CD4-positive, CD25-positive, alpha-beta regulatory T cell (primary cell): ENCODE measurements at places on chromosomes 2 and 18.

- H3K4me1 ChIP-seq: no peaks in the 10 kb centered on the region
- H3K4me3 ChIP-seq: no peak overlapping the region
- H3K27ac ChIP-seq: no peak overlapping the region
- H3K27me3 ChIP-seq: no peaks in the 10 kb centered on the region
- no peak for DNase-seq
- no peaks in the 10 kb centered on the region for H3K36me3 ChIP-seq
These were observed 309.5 kb upstream of the CCDC68 start for GRCh38 chr18:55268628-55269275.

GRCh38 chr2:28766070-28766469, 14.4 kb downstream of the PPP1CB start:
- no peak overlapping the region for H3K4me3 ChIP-seq
- no peak overlapping the region for H3K27ac ChIP-seq
- H3K36me3 ChIP-seq: peaks cover 5% of the 10 kb centered on the region
- peaks cover 63% of the 10 kb centered on the region for H3K4me1 ChIP-seq
- no peak for DNase-seq
- no peaks in the 10 kb centered on the region for H3K27me3 ChIP-seq

- no peaks in the 10 kb centered on the region for H3K4me1 ChIP-seq
- H3K27me3 ChIP-seq: no peaks in the 10 kb centered on the region
- DNase-seq: no peak
- H3K27ac ChIP-seq: no peak overlapping the region
- H3K4me3 ChIP-seq: no peak overlapping the region
These were observed 195.7 kb downstream of the PIEZO2 start for GRCh38 chr18:10953672-10954071.

DNA sequence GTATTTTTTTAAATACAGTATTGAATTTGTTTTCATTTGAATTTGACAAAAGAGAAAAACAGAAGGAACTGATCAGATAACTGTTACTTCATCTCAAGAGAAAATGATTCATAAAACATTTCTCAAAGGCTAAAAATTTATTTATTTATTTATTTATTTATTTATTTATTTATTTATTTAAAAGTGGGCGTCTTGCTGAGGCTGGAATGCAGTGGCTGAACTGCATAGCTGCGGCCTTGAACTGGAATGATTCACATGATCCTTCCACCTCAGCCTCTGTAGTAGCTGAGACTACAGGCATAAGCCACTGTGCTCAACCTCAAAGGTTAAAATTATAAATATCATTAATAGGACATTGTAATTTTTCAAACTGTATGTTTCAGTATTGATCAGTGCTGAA, 4.5 kb upstream of the PUM2 start:
- H3K27ac ChIP-seq: no peak overlapping the region
- H3K36me3 ChIP-seq: no peaks in the 10 kb centered on the region
- H3K4me1 ChIP-seq: peaks cover 19% of the 10 kb centered on the region
- no peaks in the 10 kb centered on the region for H3K27me3 ChIP-seq

- no peaks in the 10 kb centered on the region for H3K27me3 ChIP-seq
- no peaks in the 10 kb centered on the region for H3K36me3 ChIP-seq
- no peak for DNase-seq
- no peak overlapping the region for H3K27ac ChIP-seq
- no peak overlapping the region for H3K4me3 ChIP-seq
These were observed 17.6 kb upstream of the CD28 start for GRCh38 chr2:203688798-203689197.

DNA sequence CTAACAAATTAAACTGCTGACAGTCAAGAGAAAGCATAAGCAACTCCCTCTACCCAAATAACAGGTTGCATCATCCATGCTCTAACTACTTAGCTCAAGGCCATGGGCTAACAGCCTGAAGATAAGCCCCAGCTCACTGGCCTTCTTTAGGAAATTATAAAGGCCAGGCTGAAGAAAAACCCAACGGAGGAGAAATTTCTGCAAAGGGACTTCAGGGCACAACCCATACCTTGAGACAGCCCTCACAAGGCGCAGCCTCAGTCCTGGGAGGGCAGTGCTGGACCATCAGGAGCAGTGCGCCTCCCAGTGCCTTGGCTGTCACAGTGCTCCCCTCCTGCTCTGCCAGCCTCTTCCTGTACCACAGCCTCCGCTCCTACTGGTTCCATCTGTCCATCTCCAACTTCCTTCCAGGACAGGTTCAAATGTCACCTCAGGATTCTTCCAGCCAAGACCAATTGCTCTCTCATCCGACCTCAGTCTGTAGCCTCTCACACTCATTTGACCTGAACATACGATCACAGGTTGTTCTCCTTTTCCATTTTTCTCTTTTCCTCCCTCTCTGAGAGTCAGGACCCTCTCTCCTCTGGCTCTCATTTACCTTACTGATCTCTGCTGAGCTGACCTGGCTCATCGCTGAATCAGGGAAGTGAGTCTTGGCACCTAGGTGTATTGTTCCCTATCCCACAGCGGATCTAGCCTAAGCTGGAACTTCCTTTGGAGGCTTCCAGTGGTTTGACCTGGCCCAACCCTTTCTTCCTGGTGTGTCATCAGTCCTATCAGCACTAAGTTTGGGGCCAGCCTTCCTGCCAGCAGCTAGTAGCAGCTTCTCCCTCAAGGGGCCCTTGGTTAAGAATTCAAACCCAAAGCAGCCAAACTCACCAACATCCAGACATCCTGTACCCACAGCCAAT, 1.9 kb downstream of the MCFD2 start:
- H3K27me3 ChIP-seq: no peaks in the 10 kb centered on the region
- H3K4me3 ChIP-seq: peak overlapping the region; percentile 78
- H3K36me3 ChIP-seq: peaks cover 8% of the 10 kb centered on the region
- H3K4me1 ChIP-seq: peaks cover 40% of the 10 kb centered on the region
- no peak for DNase-seq

DNA sequence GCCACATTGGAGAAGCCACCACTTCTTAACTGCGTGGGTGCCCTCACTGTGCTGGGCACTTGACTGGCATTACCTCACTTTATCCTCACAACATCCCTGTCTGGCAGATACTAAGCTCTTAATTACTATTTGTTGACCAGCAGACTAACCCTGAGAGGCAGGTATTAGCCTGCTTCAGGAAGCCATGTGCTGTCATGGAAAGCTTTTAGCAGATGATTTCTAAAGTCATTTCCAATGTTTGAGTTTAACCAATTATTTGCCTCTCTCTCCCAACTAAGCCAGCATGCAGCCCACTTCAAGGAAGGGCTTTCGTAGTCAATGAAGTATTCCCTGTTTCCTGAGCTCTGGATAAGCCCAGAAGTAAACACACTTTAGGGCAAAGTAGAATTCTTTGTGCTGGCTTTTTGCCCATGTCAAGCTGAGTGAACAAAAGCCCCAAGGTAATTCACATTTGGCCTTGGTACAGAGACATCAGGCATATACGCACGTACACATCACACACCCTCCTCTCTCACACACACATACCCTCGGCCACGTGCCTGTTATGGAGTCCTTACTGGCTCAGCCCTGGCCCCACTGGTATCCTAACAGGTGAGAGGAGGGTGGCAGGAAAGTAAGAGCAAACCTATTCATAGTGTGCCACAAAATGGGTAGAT, 108.6 kb downstream of the C1D start:
- H3K27me3 ChIP-seq: peaks cover 3% of the 10 kb centered on the region
- H3K4me3 ChIP-seq: no peak overlapping the region
- DNase-seq: no peak

- no peaks in the 10 kb centered on the region for H3K4me1 ChIP-seq
- no peaks in the 10 kb centered on the region for H3K36me3 ChIP-seq
- no peak overlapping the region for H3K4me3 ChIP-seq
- DNase-seq: no peak
- H3K27me3 ChIP-seq: no peaks in the 10 kb centered on the region
These were observed 912.1 kb downstream of the SLC4A3 start for GRCh38 chr2:220539481-220539880.

- H3K36me3 ChIP-seq: no peaks in the 10 kb centered on the region
- no peak overlapping the region for H3K4me3 ChIP-seq
- peaks cover 6% of the 10 kb centered on the region for H3K27me3 ChIP-seq
- DNase-seq: no peak
- H3K27ac ChIP-seq: no peak overlapping the region
- H3K4me1 ChIP-seq: no peaks in the 10 kb centered on the region
These were observed 19.3 kb upstream of the OSR1 start for GRCh38 chr2:19377717-19378116.

DNA sequence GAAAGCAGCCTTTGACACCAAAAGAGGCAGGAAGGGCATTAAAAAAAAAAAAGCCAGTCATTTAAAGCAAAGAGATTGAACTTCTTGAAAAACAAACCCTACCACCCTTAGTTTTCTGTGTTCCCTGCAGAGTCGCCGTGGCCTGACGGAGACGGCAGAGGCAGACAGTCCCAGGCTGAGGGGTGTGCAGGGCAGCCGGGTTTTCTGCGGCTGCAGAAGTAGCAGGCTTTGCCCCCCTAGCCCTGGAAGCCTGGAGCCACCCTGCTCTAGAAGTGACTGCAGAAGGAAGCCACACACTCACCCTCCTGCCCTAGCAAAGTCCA, 2.8 kb downstream of the INPP5D start:
- peak overlapping the region; percentile 85 for H3K27ac ChIP-seq
- H3K4me3 ChIP-seq: peak overlapping the region; percentile 98
- H3K27me3 ChIP-seq: no peaks in the 10 kb centered on the region
- peaks cover 71% of the 10 kb centered on the region for H3K4me1 ChIP-seq
- H3K36me3 ChIP-seq: peaks cover 31% of the 10 kb centered on the region

- H3K36me3 ChIP-seq: no peaks in the 10 kb centered on the region
- H3K4me3 ChIP-seq: no peak overlapping the region
- no peak for DNase-seq
- H3K27me3 ChIP-seq: no peaks in the 10 kb centered on the region
- H3K27ac ChIP-seq: no peak overlapping the region
- H3K4me1 ChIP-seq: no peaks in the 10 kb centered on the region
These were observed 416.6 kb downstream of the RAD51AP2 start for GRCh38 chr2:17101596-17101995.

DNA sequence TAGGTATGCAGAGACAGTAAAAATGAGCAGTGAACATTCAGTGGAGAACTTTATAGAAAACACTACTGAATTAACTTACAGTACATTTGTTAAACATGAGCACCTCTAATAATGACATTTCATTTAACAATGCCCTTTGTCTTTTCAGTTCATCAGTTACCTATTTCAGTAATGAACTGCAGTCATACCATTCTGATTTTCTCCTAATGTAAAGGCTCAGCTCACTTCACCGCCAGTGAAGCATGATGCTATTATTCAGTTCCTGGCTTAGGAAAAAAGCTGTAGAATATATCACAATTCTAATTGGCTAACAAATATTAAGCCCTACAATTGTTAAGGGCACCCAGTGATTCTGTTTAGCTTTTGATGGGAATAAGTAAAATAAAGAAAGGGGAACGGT, 37.1 kb upstream of the CCDC93 start:
- no peaks in the 10 kb centered on the region for H3K4me1 ChIP-seq
- H3K27me3 ChIP-seq: peaks cover 29% of the 10 kb centered on the region
- no peak for DNase-seq
- H3K4me3 ChIP-seq: no peak overlapping the region
- no peak overlapping the region for H3K27ac ChIP-seq

- H3K4me1 ChIP-seq: peaks cover 48% of the 10 kb centered on the region
- DNase-seq: no peak
- peak overlapping the region; percentile 73 for H3K27ac ChIP-seq
- no peak overlapping the region for H3K4me3 ChIP-seq
- H3K36me3 ChIP-seq: no peaks in the 10 kb centered on the region
These were observed 11.8 kb upstream of the DUSP2 start for GRCh38 chr2:96156926-96157648.

DNA sequence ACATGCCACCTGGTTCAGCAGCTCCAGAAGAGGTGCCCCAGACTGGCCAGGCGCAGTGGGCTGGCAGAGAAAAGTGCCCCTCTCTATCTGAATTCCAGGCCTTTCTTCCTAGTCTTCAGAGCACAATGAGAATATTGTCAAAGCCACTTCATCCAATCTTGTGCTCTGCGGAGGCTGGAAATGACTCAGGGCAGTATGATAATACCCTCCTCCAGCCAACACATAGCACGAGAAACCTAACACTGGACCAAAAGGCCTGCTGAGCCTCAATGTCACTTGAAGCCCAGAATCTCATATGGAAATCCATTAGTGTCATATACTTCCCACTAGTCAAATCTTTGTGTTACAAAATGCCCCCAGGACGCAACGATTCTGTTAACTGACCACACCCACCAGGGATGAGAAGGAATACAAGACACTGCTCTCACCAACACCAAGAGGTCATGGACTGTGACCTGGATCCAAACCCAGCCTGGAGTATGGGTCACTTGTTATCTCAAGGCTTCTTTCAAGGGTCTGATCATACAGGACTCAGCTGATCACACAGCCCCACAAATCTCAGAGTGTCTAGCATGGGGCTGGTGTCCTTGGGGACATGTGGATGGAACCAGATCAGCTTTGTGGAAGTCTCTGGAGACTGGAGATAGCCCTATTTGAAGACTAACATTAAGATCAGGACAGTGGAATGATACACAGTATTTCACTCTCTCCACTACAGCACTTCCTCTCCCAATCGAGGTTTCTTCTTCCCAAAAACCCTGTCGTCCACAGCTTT, 10.1 kb downstream of the KIF3C start:
- H3K27ac ChIP-seq: no peak overlapping the region
- DNase-seq: no peak
- H3K4me1 ChIP-seq: no peaks in the 10 kb centered on the region

- no peaks in the 10 kb centered on the region for H3K36me3 ChIP-seq
- no peaks in the 10 kb centered on the region for H3K4me1 ChIP-seq
- no peak overlapping the region for H3K27ac ChIP-seq
- no peaks in the 10 kb centered on the region for H3K27me3 ChIP-seq
These were observed 140.4 kb upstream of the APCDD1 start for GRCh38 chr18:10314066-10314465.

DNA sequence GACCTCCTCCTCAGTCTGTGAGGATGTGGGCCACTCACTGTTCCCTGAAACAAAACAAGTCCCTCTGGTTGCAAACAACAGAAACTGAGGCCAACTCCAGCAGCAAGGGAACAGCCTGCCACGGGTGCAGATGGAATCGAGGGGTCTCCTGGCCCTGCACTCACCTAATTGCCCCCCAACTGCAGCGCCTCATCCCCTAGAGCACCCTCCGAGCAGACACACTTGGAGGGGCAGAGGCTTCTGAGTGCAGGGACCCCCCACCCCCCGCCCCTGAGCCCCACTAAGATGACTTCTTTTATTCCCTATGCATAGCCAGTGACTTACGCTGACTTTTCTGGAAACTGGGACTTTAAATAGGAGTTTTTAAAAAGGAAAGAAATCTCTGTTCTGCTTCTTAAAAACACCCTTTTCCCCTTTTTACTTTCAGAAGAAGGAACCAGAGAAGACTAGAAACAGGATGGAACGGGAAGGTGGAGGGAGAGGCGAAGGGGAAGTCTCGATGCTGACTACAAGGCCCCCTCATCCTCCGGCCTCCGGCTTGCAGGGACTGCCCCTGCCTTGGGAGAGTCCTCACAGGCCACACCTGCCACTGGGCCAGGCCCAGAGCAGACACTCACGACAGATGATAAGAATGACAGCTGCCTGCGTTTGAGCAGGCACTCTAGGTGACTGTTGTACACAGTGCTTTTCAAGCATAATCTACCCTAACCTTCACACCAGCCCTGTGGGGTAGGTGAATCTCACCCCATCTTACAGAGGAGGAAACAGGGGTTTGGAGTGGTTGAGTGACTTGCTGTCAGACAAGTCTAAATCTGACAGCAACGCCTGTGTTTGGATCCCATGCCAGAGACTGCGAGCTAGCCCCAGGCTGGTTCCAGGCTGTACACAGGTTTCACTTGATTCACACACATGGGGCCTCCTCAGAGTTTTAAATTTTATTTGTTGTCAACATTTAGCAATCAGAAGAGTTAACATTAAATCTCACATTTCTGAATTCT, 28.2 kb upstream of the BIN1 start:
- no peaks in the 10 kb centered on the region for H3K36me3 ChIP-seq
- H3K27ac ChIP-seq: no peak overlapping the region
- no peaks in the 10 kb centered on the region for H3K4me1 ChIP-seq
- H3K4me3 ChIP-seq: no peak overlapping the region

- H3K27me3 ChIP-seq: no peaks in the 10 kb centered on the region
- H3K27ac ChIP-seq: no peak overlapping the region
- no peaks in the 10 kb centered on the region for H3K4me1 ChIP-seq
- H3K36me3 ChIP-seq: no peaks in the 10 kb centered on the region
These were observed 20.2 kb upstream of the KCTD1 start for GRCh38 chr18:26568513-26568912.
